Activated effector memory CD4-positive, alpha-beta T cell treated with Interleukin-2 at 50 U/mL for 16 hours (primary cell): ENCODE measurements at places on chromosomes 11 and 22.

DNA sequence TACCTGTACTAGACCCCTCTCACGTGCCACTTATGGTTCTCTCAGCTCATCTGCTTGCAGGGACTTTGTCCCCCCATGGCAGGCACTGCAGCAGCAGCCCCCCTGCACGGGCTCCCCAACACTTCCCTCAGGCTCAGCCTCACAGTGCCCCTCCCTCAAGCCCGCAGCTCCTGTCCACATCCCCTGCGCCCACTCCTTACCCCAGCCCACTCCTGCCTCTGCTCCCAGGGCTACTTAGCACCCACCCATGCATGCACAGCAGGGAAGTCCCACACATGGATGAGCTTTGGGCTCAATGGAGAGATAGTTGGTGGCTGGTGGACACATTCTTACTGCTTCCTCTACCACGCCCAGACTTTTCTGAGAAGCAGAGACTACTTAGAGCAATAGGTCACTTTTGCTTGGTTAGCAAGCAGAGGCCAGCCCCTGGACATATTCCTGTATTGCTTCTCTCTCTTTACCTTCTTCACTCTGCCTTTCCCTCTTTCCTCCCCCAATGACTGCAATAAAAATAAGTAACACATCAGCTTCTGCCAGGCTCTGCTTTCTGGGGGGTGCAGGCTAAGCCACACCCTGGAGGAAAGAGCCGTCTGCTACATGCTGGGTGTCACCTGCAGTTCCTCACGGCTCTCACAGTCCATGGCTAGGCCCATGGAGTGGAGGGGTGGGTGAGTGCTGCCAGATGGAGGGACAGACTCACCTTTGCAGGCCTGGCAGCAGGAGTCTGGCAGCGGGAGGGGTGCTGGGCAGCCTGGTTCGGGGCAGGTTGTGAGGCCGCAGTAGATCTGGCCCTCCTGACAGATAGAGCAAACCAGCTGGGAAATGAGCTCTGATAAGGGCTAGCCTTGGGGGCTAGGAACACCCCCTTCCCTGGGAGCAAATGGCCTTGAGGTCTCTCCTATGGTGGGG, 23.4 kb downstream of the CHRDL2 start:
- DNase-seq: no peak

- no peak for DNase-seq
Measured at GRCh38 chr22:30718938-30719337, 24.3 kb downstream of the OSBP2 start.

GRCh38 chr11:10338287-10338686, 33.4 kb downstream of the ADM start:
- DNase-seq: no peak

GRCh38 chr11:30578406-30578805, 7.7 kb downstream of the MPPED2 start:
- no peak for DNase-seq

GRCh38 chr11:67307545-67308001, 4.2 kb downstream of the SSH3 start:
- no peak for DNase-seq

GRCh38 chr11:131668500-131669400, 298.3 kb downstream of the NTM start:
- no peak for DNase-seq

DNA sequence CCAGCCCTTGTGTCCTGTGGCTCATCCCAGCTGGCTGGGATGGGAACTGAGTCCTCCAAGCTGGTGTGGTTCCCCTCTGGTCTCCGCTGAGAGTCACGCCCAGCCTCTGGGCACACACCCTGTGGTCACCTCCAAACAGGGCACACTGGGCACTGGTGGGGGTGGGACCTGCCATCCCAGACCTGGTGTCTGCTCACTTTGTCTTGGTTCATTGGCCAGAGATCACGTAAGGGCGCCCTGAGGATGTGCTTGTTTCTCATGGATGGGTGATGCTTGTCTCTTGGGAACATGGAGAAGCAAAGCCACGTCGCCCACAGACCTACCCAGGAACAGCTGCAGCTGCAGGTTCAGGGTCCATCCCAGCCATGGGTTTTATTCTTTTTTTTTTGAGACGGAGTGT, 43.1 kb downstream of the LRP5 start:
- DNase-seq: no peak

DNA sequence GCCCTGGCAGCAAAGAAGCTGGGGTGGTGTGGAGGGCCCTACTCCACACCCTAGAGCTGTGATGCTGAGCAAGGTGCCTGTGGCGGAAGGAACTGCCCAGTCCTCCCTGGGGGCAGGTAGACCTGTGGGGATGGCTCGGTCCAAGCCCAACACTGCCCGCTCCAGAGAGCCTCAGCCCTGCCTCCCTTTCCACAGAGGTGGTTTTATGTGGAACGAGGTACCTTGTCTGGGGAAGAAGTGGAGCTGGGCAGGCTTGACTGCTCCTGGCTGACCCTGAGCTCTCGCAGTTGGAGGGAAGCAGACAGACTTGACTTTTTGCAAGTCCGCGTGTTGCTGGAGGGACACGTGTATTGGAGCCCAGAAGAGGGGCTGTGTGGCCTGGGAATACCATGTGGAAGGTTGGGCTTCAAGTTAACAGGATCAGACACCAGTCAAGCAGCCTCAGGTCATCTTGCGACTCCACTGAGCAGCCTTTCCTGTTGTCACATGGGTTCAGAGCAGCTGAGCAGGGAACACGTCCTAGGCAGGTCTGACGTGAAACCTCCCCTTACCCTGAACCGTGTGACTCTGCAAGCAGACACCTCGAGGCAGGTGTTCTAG, 117.7 kb downstream of the CACNA1I start:
- no peak for DNase-seq

- no peak for DNase-seq
Measured at GRCh38 chr22:38456272-38456835, 1.4 kb upstream of the KCNJ4 start.

DNA sequence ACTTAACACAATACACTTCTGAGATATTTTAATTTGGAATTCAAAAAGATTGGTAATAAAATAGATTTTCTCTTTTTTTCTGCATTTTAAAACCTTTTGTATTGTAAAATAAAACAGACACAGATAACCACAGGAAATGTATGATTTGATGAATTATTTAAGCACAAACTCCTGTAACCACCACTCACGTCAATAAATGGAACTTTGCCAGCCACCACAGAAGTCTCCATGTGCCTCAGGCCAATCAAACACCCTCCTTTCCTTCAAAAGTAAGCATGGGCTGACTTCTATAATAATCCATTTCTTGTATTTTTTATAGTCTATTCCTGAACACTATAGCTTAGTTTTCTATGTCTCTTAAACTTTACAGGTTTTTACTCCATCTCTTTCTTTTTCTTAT, 721.7 kb downstream of the DLG2 start:
- DNase-seq: no peak

DNA sequence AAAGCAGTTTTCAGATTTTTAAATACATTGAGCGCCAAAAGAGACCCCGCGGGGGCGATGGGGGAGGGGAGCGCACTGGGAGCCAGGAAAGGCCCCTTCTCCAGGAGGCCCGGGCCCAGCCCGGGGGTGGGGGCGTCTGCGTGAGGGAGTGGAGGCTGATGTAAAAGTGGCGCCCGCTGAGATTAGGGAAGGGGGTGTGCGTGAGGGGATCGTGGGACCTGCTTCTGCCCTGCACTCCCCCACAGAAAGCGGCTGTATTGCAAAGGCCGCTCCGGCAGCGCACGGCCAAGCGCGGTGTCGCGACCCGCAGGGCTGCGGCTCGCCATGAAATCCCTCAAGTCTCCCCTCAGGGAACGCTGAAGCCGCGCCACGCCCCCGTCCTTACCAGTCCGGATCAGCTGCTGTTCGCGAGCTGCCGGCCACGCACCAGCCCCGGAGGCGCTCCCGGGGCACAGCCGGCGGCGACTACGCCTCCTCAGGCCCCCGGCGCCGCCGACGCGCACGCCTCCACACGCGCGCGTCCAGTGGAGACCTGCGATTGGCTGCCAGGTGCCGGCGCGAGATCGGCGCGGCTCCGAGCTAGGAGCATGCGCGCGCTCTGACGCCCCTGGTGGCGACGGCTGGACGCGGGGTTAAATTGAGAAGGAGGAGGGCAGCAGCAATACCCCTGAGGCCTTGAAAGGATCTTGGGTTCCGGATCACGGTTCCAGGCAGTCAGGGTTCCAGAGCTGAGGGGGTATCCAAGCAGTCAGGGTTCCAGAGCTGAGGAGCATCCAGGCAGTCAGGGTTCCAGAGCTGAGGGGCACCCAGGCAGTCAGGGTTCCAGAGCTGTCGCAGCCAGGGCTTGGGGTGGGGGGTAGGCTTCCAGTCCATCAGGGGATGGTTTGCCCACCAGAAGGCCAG, at the start of gene ZNF280B:
Gene ZNF280B, minus strand, starts transcription at position 469 of the 903 bp plus-strand sequence. CDS start 19,344 bp downstream, outside the sequence.
- peak; percentile 76 for DNase-seq

DNA sequence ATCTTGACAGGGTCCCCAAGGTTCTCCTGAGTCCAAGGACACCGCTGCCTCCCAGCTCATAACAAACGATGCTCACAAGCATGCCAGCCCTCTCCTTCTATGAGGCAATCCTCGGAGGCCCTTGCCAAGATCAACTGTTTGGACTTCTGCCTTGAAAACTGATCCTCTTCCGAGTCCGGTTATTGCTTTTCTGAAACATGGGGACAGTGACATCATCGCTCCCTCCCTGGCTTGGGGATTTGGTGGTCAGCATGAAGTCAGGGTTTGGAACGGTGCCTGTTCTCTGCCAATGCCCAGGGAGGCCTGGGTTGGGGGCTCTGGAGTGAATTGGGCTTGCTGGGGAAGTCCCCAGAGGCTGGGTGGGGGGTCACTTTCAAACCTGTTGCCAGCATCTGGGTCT, 149.3 kb downstream of the FBXO7 start:
- DNase-seq: no peak

- DNase-seq: no peak
Measured at GRCh38 chr11:86255896-86256295, 11.3 kb downstream of the EED start.

DNA sequence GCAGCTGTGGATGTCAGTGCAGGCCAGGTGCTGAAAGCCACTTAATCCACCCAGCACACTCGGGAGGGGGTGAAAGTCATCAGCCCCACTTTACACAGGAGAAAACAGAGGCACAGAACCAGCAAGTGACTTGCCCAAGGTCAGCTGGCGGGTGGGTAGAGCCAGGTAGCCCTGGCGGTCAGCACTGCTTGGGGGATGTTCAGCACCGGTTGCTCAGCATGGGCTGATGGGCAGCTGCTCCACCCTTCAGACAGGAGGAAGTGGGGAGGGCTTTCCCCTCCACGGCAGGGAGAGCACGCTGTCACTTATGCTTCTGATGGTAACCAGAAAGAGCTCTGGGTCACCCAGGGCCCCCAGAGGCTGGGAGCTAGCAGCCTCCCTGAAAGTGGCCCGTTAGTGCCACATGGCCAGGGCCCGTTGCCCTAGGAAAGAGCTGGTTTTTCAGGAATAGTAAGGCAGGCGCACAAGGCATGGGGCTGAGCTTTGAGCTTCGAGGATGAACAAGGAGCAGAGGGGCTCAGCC, 417.9 kb downstream of the CTTN start:
- DNase-seq: no peak

DNA sequence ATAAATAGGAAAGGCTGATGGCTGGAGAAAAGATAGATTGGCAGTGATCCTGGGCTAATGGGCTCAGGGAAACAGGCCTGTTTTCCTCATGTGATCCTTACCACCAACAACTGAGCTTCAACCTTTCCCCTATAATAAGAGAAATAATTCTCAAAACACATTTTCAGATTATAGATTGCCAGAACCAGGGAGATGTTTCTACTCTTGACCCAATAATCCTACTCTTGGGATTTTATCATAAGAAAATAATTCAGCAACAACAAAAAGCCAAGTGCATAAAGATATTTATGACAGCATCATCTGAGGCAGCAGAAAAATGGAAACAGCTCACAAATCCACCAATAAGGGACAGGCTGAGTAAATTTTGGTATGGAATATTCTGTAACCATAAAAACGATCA, 54.3 kb downstream of the ADM start:
- DNase-seq: no peak

DNA sequence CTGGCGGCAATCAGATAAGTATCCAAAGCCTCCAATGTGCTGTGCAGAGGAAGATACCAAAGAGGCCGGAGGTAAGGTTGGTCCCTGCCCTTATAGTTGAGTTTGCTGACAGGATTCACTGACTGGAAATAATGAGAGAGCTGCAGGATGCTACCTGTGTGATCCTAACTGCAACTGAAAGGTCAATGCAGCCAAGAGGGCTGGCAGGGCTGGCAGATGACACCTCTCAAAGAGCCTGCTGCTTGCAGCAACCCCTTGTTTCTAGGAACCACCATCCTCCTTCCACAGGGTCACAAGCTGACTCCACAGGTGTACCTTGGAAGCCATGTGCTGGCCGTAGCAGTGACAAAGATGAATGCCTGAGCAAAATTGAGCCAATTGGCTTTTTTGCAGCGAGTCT, 348.1 kb downstream of the DDX10 start:
- no peak for DNase-seq

DNA sequence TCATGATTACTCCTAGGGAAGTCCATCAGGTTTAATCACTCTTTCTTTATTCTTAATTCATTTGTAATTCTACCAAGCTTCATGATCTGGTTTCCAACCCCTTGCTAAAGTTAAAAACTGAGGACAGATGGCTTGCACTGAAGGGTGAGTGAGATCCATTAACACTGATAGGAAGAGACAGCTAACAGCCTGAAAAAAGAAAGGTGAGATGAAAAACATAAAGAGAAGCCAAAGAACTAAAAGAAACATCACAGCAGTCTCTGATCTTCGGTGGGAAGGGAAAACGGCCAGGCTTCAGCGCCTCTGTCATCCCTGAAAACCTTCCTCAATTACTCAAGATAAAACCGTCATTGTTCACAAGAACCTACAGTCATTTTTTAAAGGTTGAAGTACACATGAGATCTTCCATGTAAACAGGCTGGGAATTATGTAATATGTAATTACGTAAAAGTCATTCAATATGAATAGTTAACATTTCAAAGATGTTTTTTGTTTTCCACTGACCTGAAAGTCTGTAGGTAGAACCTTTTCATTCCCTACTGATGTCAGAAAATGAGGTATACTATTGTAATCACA, 41.3 kb downstream of the VSIG10L2 start:
- no peak for DNase-seq

- no peak for DNase-seq
Measured at GRCh38 chr11:629237-629583, 2.2 kb upstream of the SCT start.

GRCh38 chr11:60431251-60431650, 1.9 kb downstream of the MS4A5 start:
- DNase-seq: no peak
